ENCODE measurements at places on chromosomes 7 and 10. TPM values are rescaled to one million over a fixed set of nuclear protein-coding genes. Genes with fewer than 3 reads are reported as not detected.

- no peaks in the 10 kb centered on the region for H3K27me3 ChIP-seq
- H3K27ac ChIP-seq, result no peak overlapping the region
- no peak for DNase-seq
- H3K4me3 ChIP-seq, result no peak overlapping the region
- no peaks in the 10 kb centered on the region for H3K4me1 ChIP-seq
Observed at GRCh38 chr7:80018941-80019808, 115.5 kb upstream of the GNAI1 start.

The PAOX gene
- 15.3 TPM for total RNA-seq

- no peaks in the 10 kb centered on the region for H3K27me3 ChIP-seq
- no peaks in the 10 kb centered on the region for H3K4me1 ChIP-seq
- no peak for DNase-seq
Observed at GRCh38 chr7:90972906-90973550, 291.2 kb upstream of the FZD1 start.

The SPDYE3 gene
- total RNA-seq, result not detected

- no peaks in the 10 kb centered on the region for H3K27me3 ChIP-seq
- DNase-seq, result no peak
- H3K4me1 ChIP-seq, result peaks cover 19% of the 10 kb centered on the region
- H3K36me3 ChIP-seq, result no peaks in the 10 kb centered on the region
- H3K4me3 ChIP-seq, result peak within 1 kb of the TSS; percentile 40
Observed at GRCh38 chr7:1087952-1088920, at the start of gene GPER1. TSS of gene GPER1 (plus strand) at chr7:1088113. CDS start at chr7:1091729, 3,616 bp downstream.

DNA sequence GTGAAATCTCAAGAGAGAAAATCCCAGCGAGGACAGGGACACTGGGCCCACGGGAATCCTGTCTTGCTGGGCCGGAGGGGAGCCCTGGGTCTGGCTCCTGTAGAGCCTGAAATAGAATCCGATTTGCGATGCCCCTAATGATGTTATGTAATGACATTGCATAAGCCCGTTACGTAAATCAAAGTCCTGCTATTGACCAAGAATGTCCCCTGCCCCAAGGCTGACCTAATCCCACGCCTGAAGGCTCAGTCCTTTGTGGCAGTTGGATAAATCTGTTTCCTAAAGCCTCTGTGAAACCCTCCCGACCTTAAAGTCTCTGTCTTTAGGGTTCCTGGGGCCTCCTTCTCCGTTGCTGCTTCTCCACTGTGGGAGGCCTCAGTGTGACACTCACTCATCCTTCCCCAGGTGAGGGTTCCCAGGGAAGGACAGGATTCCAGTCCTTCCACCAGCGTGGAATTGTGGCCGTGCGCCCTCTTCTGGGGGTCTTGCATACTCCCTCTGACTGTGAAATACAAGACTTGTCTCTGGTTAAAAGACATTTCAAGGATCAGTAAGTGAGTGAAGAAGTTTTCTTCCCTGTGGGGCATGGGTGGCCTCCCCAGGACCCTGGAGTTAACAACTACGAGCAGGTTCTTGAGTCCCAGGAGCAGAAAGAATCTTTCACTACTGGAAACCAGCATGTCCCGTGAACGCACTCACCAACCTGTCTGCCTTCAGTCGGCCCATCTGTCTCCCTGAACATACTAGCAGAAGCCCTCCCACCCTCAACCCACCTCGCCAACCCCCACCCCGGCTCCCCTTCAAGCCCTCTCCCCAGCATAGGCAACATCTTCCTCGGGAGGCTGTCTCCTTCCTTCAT is 19.8 kb downstream of the ZNF467 start:
- H3K4me1 ChIP-seq, result no peaks in the 10 kb centered on the region
- DNase-seq, result no peak
- H3K27ac ChIP-seq, result no peak overlapping the region
- no peak overlapping the region for H3K4me3 ChIP-seq
- no peaks in the 10 kb centered on the region for H3K27me3 ChIP-seq
- H3K36me3 ChIP-seq, result no peaks in the 10 kb centered on the region

- H3K4me1 ChIP-seq, result no peaks in the 10 kb centered on the region
- no peaks in the 10 kb centered on the region for H3K36me3 ChIP-seq
- DNase-seq, result no peak
- H3K27ac ChIP-seq, result no peak overlapping the region
- H3K27me3 ChIP-seq, result no peaks in the 10 kb centered on the region
- H3K4me3 ChIP-seq, result no peak overlapping the region
Observed at GRCh38 chr10:85061401-85061800, 733.0 kb downstream of the CCSER2 start.

The WASHC2C gene
- 19.2 TPM for total RNA-seq

GRCh38 chr7:21185653-21186265 is 242.1 kb upstream of the SP4 start:
- H3K4me3 ChIP-seq, result no peak overlapping the region
- H3K36me3 ChIP-seq, result no peaks in the 10 kb centered on the region
- no peaks in the 10 kb centered on the region for H3K4me1 ChIP-seq

- peak overlapping the region; percentile 30 for H3K4me3 ChIP-seq
- no peaks in the 10 kb centered on the region for H3K36me3 ChIP-seq
- H3K27ac ChIP-seq, result peak overlapping the region; percentile 78
- H3K4me1 ChIP-seq, result no peaks in the 10 kb centered on the region
Observed at GRCh38 chr7:922334-923107, 32.0 kb downstream of the ADAP1 start.

GRCh38 chr10:98619446-98619845 is 172.7 kb upstream of the HPS1 start:
- DNase-seq, result no peak
- H3K4me1 ChIP-seq, result no peaks in the 10 kb centered on the region
- H3K4me3 ChIP-seq, result no peak overlapping the region
- H3K36me3 ChIP-seq, result no peaks in the 10 kb centered on the region
- H3K27me3 ChIP-seq, result no peaks in the 10 kb centered on the region

GRCh38 chr7:129952653-129953560 is at the start of gene UBE2H:
TSS of gene UBE2H (minus strand) at chr7:129952960. CDS start at chr7:129952555, 405 bp downstream.
- no peaks in the 10 kb centered on the region for H3K36me3 ChIP-seq
- peaks cover 12% of the 10 kb centered on the region for H3K4me1 ChIP-seq
- peak within 1 kb of the TSS; percentile 95 for H3K27ac ChIP-seq

The FAM131B gene
- total RNA-seq, result 0.76 TPM

- no peaks in the 10 kb centered on the region for H3K27me3 ChIP-seq
- H3K36me3 ChIP-seq, result no peaks in the 10 kb centered on the region
- H3K4me3 ChIP-seq, result no peak overlapping the region
- peaks cover 14% of the 10 kb centered on the region for H3K4me1 ChIP-seq
- no peak for DNase-seq
Observed at GRCh38 chr10:48610585-48611093, 5.8 kb upstream of the ARHGAP22 start.

The DNAJB6 gene
- 96.5 TPM for total RNA-seq

The LIPK gene
- 3.3 TPM for total RNA-seq

The ZNHIT1 gene
- 51.3 TPM for total RNA-seq

DNA sequence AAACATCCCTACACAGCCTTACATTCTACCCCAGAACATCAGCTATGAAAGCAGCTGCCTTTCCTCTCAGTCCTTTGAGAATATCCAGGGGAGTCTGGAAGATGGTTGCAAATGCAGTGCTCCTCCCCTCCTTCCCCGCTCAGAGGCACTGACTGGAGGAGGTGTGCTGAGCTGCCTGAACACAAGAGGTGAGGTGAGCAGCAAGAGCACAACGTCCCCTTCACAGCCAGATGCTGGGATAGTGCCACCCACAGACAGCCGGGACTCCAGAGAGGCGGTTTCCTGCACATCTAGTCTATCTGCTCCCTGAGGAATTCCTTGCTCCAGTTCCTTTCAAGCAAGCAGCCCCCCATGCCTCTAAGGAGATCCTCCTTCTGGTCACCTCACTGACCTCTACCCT is 74.2 kb downstream of the EZH2 start:
- peaks cover 80% of the 10 kb centered on the region for H3K36me3 ChIP-seq
- no peaks in the 10 kb centered on the region for H3K27me3 ChIP-seq
- H3K4me3 ChIP-seq, result no peak overlapping the region
- H3K27ac ChIP-seq, result no peak overlapping the region
- H3K4me1 ChIP-seq, result no peaks in the 10 kb centered on the region

GRCh38 chr10:133457100-133457841 is 3.5 kb downstream of the SCART1 start:
- no peaks in the 10 kb centered on the region for H3K27me3 ChIP-seq
- H3K36me3 ChIP-seq, result no peaks in the 10 kb centered on the region
- H3K4me1 ChIP-seq, result no peaks in the 10 kb centered on the region
- no peak overlapping the region for H3K4me3 ChIP-seq
- DNase-seq, result no peak

The HTR5A gene
- total RNA-seq, result not detected

- no peak overlapping the region for H3K27ac ChIP-seq
- no peak for DNase-seq
- no peaks in the 10 kb centered on the region for H3K36me3 ChIP-seq
- peaks cover 27% of the 10 kb centered on the region for H3K4me1 ChIP-seq
Observed at GRCh38 chr7:451255-452225, 68.1 kb downstream of the PDGFA start.

The WNT2 gene
- total RNA-seq, result not detected

The TMEM26 gene
- 0.38 TPM for total RNA-seq

GRCh38 chr7:151142686-151143040 is 24.8 kb downstream of the GBX1 start:
- H3K27me3 ChIP-seq, result no peaks in the 10 kb centered on the region
- no peak for DNase-seq
- peaks cover 9% of the 10 kb centered on the region for H3K4me1 ChIP-seq
- peaks cover 78% of the 10 kb centered on the region for H3K36me3 ChIP-seq
- no peak overlapping the region for H3K27ac ChIP-seq

The VIPR2 gene
- 2.1 TPM for total RNA-seq

The EXOC6 gene
- total RNA-seq, result 4.6 TPM

Data from esophagus squamous epithelium (tissue), 5 donors.